ENCODE measurements at places on chromosomes 6 and 20.

DNA sequence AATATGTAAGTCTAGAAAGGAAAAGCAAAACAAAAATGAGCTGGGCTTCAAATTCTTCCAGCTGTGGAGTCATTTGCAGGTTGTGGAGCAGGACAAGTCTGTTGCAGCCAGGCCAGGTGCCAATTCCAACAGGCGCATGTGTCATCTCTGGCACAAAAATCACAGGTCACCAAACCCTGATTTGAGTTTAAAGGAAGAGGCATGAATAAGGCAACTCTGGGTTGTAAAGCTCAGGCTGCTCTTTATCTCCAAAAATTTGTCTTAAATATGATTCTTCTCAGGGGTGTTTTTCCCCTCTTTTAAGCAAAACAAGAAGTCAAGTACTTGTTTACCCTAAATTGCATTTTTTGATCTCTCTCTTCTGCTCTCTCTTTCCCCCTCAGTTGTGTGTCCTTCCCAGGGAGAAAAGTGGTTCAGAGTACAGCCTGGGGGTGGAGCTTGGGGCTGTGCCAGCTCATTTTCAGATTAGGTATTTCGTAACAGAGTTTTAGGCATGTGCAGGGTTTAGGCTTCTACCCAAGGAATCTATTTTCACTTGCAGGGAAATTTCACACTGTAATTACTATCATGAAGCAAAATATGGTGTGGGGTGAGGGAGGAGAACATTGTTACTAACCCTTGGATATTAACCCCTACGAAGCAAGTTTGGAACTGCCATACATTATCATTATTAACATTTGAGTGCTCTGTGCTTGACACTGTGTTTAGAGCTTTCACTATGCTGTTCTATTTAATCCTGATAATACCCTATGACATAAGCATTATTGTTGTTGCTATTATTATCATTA, 8.3 kb upstream of the NCOA3 start:
- peak; percentile 88 for DNase-seq

DNA sequence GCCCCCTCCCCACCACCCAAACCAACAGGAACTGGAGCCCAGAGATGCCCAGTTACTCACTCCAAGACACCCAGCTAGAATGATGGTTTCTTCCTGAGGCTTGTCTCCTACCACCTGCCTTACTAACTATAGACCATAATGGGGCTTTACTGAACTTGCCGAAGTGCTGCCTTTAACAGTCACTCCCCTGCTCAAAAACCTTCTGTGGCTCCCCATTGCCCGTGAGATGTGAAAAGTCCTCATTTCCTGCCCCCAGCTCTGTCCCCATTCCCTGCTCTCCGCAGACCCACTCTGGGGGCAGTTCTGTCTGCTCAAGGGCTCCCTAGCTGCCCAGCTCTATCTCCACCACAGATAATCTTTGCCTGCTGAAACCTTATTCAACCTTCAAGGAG, 4.9 kb downstream of the SIGLEC1 start:
- no peak for DNase-seq

GRCh38 chr20:32140603-32141002, 31.1 kb downstream of the TM9SF4 start:
- no peak for DNase-seq

GRCh38 chr6:43260791-43261190, 17.5 kb downstream of the TTBK1 start:
- DNase-seq: no peak

DNA sequence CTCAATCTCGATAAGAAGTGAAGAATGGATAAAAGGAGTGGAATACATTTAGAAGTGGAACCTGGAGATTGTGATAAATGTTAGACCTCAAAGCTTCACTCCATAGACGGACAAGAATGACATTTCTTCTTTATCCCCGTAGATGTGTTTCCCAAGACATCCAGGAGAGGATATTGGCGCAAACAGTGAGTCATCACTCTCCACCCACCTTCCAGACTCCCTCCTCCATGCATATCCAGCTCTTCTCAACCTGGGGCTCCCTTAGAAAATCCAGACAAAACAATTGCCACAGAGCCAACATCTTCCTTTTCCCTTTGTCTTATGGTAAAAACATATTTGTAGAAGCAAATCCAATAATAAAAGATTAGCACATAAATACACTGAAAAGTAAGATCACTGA, 586.1 kb downstream of the PTPRT start:
- DNase-seq: no peak

GRCh38 chr6:92767101-92767500, 652.3 kb downstream of the EPHA7 start:
- DNase-seq: no peak

GRCh38 chr6:133631421-133631820, 257.5 kb upstream of the TCF21 start:
- no peak for DNase-seq

GRCh38 chr6:16238963-16239797, 793 bp downstream of the GMPR start:
- no peak for DNase-seq

GRCh38 chr6:63883597-63883996, 248.0 kb downstream of the PHF3 start:
- no peak for DNase-seq

GRCh38 chr20:363319-364078, 16.6 kb downstream of the NRSN2 start:
- peak; percentile 82 for DNase-seq

DNA sequence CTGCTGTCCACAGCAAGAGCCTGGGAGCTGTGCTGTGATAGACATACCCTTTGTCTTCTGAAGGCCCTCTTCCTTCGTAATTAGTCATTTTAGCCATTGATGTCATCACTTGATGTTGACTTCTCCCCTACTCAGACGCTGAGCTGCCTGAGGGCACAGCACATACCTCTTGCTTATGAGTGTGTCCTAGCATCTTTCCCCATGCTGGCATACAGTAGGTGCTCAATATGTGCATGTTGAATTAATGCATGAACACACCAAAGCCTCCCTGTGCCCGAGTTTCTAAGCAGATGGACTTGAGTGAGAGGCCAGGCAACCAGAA, 35.8 kb upstream of the FAM83D start:
- no peak for DNase-seq

- DNase-seq: peak; percentile 81
Observed at GRCh38 chr6:44237813-44238433, 9.0 kb upstream of the HSP90AB1 start.

DNA sequence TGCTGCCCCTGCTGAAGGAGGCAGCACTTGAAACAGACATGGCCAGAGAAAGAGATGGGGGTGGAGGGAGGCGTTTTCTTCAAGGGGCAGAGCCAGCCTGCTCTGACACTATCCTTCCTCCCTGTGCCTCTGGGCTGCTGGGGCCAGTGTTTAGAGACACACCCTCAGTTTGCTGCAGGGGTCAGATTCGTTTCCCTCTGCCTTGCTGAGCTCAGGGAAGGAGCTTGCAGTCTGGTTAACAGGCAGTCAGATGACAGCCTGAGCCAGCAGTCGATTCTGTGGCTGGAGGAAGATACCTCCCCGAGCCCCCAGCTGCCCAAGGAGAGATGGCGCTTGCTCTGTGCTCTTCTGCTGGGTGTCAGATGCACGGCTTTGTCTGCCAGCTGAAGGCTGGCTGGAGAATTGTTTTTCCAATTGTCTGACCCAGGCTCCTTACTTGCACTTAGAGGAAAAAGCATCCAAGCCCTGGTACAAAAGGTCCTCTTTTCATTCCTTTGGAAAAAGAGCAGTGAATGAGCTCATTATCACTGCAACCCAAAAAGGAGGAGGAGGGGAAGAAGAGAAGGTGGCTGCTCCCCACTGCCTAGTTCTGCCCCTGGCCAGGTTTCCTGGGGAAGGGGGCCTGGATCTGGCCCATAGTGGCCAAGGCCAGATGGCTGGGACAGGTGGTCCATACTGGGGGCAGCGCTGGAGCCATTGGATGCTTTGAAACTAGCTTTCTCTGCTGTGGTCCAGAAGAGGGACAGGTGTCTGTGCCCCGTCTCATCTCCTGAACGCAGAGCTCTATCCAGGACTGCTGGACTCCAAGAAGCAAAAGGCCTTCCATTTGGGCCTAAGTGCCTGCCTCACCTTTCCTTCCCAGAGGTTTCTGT, 88.2 kb downstream of the TCP11 start:
- no peak for DNase-seq

GRCh38 chr6:125149256-125150144, 4.1 kb upstream of the TPD52L1 start:
- peak; percentile 43 for DNase-seq

DNA sequence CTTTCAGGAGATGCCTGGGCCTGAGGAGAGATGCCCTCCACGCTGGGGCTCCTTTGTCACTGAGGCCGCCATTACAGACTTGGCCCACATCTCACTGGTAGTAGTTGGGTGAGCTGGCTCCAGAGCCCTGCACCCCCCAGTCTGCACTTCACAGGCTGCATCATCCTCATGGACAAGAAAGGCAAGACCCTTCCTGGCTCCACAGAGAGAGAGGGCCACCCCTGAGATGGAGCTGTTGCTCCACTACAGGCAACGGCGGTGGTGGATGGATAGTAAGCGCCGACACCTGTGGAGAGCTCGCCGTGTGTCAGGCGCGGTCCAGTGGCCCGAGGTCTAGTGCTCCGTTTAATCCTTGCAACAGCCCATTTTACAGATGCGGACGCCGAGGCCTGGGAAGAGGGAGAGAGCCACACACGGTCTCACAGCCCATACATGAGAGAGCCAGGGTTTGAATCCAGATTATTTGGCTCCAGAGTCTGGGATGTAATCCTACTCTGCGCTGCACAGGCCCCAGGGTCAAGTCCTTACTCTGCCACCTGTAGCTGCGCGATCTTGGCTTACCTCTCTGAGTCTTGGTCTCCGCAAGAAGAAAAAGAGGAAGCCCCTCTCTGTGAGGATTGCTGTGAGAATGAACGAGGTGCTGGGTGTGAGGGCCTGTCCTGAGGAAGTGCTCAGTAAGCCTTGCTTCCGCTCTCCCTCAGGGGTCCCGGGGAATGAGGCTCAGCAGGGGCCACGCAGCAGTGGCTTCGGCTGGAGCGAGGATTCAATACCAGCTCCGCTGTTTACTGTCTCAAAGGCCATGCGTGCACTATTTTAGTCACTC, 34.5 kb downstream of the SPDEF start:
- DNase-seq: no peak

- no peak for DNase-seq
Observed at GRCh38 chr6:32149932-32150870, 1.5 kb downstream of the PRRT1 start.

- DNase-seq: no peak
Observed at GRCh38 chr6:79127660-79128059, 49.6 kb upstream of the PHIP start.

DNA sequence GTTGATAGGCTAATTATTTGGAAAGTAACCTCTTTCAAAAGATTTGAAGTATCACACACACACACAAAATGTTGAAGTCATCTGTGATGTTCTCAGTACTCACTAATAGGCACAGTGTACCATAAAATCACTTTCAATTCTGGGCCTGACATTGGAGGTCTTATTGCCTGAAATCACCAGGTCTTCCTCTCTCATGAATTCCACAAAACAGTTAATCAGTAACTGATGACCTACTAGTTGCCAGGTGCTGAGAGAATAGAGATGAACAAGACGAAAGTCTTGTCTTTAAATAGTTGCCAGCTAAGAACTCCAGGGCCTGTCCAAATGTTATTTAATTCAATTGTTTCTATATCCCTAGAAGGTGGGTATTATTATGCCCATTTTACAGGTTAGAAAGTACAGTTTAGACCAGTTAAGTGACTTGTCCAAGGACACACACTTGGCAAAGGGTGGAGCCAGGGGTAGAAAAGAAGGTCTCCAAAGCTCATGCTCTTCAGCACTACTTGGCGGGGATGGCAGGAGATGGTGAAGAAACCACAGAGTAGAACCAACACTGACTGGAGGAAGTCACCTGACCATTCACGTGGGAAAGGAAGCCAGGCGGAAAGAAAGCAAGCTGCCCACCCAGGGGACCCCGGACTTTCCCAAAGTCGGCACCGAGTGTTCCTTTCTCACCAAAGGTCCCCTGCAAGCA, 116.4 kb downstream of the KIF6 start:
- no peak for DNase-seq

DNA sequence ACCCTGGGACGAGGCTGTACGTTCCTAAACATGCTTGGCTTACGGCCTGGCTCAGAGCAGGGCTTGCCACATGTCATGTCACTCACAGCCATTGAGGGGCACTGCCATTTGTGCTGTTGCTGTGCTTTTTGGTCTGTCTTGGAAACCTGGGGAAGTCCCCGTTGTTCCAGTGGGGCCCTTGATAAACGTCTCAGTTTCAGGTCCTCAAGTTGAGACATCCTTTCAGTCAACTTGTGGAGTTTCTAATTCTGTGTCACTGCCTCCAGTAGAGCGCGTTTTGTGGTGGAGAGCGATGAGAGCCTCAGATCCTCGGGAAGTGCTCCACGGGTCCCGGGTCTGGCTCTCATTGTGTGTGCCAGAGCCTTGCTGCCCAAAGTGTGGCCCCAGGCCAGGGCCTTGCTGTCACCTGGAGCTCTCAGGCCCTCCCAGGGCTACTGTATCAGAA, 43.0 kb upstream of the CCR6 start:
- no peak for DNase-seq

- no peak for DNase-seq
Observed at GRCh38 chr6:117280922-117281321, 15.6 kb downstream of the VGLL2 start.

DNA sequence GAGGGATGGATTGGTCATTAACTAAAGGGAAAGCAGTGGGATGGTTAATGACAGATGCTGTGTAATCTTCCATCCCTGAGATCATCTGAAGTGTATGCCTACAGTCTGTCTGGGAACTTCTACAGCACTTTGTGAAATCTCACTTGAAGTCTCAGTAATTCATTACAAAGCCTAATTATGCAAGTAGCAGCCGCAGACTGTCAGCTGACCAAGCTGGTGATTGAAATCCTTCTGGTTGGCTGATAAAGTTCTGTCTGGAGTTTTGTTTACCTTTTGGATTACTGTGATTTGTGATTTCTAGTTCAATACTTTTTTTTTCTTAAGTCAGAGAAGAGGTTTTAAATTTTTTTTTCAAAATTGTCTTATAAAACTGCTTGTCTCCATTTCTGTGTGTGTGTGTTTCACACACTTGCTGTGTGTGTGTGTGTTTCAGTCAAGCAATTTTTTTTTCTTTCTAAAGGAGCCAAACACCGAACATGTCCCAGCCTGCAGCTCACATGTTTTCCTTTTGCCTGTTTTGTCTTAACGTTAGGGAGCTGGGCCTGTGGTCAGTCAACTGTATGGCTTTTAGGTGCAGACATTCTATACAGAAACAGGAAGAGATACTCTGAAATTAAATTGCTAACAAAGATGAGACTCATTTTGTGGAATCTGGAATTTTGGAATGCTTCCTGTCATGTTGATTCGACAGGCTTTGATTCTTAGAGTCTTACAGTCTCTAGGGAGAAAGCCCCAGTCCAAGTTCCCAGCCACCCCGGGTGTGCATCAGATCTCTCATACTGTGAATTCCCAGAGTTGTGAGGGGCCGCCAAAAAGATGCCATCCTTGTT, 28.5 kb upstream of the ADGRF4 start:
- peak; percentile 94 for DNase-seq

- DNase-seq: no peak
Observed at GRCh38 chr6:145758113-145758512, 22.8 kb upstream of the EPM2A start.

Measured in Caki2 (cell line).